ENCODE measurements at places on chromosomes 1 and 21. TPM values are rescaled to one million over a fixed set of nuclear protein-coding genes. Genes with fewer than 3 reads are reported as not detected.

TNNT2 gene
- total RNA-seq, result 0.88 TPM

LYPD8 gene
- not detected for total RNA-seq

LEMD1 gene
- total RNA-seq, result not detected

DNA sequence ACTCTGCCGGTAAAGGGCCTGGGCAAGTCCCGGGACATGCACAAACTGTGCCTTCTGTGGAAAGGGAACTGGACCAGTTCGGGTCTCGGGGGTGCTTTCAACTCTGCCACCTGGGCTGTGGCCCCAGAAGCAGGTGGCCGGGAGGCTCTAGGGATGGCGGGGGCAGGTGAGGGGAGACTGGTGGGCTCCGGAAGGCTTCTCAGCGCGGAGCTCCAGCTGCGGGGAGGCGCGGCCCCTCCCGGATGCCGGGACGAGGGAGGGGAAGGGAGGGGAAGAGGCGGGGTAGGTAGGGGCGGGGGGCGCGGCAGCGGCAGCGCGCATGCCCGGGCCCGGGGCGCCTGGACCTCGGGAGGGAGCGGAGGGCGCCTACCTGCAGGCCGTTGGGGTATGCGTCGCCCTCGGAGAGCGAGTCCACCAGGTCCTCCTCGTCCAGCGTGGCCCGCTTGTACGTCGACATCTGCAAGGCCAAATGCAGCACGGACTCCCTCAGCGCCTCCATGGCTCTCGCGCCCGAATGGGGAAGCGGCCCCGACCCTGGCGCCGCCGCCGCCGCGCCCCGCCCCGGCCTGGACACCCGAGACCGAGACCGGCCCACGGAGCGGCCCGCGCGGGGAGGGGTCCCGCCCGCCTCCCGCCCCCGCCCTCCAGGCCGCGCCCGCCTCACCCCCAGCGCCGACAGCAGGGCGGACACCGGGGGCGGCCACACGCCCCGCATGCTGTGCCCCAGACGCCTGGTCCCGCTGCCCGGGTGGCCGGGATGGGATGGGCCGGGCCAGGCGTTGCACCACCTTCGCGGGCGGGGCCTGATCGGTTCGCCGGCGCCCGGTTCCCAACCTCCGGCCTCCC is at the start of gene ECE1:
Gene ECE1 (minus strand): TSS at position 764 of the 846 bp plus-strand sequence. CDS start 49 bp downstream, at position 715.
- no peak for DNase-seq

DNA sequence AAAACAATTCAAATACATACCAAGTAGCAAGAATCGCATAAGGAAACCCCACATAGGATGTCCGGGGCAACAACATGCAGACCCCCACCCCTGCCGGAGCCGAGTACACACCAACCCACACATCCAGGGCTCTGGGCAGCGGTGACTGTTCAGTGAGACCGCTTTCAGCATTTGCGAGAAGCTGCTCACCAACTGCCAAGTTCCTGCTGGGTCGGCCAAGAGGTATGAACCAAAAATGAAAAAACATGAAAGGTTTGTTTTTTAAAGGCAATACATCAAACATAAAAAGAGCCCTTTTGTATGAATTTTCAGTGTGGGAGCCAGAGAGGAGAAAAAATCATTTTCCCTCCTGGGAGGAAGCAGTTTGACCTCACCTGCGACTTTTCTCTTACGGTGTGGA is 92.3 kb downstream of the SIM2 start:
- no peak for DNase-seq

DNA sequence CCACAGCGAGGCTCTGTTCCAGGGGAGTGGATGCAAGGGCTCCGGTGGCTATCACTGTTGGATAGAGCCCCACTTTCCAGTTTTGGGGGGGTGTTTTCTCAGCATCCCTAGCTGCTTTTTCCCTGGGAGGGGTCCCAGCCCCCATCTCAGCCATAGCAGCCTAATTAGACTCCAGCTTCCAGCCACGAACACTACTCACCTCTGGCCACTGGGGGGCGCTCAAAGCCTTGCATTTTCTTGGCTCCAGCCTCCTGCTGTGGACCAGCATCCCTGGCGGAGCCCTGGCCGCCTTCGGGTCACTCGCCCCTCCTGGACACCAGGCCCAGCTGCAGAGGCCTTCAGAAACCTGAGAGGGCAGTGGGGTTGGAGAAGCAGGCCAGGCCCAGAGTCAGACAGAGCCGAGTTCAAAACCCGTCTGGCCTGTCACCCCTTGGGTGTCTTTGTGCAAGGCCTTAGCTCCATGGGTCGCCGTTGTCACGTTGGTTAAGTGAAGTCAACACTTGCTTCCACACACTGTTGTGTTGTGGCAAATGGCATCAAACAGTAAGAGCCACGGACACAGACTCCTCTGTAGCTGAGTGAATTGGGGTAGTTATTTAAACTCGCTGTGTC is 93.5 kb upstream of the ACTL8 start:
- DNase-seq, result peak; percentile 7

GRCh38 chr1:170586321-170587252 is 54.6 kb downstream of the GORAB start:
- no peak for DNase-seq
